Renal pelvis (tissue), 12 donors: ENCODE measurements at places on chromosomes 12 and 14. TPM values are rescaled to one million over a fixed set of nuclear protein-coding genes. Genes with fewer than 3 reads are reported as not detected.
A peak's percentile ranks its signal among the peaks of the same experiment; 100 is the strongest.

GRCh38 chr12:89244536-89244935 lies 107.8 kb downstream of the DUSP6 start:
- DNase-seq, result no peak

DNA sequence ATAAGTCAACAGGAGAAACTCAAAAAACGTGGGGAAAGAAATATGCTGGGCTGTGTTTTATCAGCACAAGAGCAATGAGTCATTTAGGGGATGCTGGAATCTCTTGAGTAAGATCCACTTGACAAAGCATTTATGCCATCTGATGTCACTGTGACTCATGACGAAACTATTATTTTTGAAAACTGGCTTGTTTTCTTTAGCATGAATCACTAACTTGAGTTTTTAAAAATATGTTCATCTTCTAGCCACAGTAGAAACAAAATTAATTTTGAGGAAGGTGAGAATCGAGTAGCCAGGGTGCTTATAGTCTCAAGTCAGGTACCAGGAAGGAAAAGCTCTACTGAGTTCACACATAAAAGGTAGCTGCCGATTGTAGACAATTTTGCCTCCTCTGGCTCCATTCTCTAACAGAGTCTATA lies 456.2 kb upstream of the MGAT4C start:
- DNase-seq, result no peak

DNA sequence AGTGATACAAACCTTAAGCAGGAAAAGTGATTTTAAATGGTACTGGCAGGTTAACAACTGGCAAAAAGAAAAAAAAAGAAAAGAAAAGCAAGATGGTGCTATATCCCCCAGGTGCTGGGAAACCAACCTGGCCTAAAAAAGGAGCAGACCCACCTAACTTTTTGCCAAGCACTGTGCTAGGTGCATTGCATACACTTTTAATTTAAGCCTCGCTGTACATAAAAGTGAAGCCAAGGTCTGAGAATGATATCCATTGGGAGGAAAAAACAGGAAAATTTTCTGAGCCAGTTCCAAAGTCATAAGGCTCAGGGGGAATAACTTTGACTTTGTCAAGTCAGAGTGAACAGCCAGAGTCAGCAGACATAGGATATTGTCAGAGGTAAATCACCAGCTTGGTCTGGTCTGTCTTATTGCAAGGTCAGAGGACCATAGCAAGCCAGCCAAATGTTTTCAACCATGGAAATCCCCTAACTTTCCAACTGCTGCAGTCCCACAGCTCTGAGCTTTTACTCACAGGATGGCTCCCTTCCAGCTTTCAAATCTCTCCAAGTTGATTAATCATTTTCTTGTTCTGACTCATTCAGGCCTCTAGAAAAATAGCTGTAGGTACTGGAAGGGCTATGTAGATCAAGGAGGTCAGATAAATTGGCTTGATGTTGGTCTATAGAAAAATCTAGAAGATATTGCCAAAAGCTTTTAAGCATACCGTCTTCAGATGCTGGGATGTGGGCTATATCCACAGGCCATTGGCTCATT lies 412.9 kb downstream of the RAD51B start:
- peak; percentile 93 for DNase-seq

DNA sequence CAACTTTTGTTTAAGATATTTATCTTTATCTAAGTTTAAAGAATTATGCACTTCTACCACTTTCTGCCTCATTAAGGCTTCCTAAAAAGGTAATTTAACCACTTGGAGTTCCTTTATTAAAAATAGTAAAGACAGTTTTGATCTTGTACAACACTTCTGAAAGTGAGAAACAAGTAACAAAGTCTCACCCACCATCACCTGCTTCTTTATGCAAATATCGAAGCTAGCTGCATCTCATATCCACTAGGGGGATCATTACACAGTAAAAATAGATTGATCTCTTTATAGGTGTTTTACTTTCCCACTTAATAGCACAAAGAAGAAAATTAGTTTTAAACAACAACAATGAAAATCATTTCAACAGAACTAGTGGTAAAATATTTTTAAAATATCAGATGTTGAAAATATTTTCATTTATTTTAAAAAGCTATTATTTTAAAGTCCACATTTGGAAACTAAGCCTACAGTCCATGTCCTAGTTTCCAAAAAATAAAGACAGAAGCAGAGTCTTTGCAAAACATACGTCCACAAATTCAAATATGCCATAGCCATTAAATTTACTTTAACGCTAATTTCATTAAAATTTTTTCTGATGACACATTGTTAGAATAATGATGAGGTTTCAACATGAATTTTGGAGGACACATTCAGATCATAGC lies 160.0 kb upstream of the SOX5 start:
- DNase-seq, result no peak

DNA sequence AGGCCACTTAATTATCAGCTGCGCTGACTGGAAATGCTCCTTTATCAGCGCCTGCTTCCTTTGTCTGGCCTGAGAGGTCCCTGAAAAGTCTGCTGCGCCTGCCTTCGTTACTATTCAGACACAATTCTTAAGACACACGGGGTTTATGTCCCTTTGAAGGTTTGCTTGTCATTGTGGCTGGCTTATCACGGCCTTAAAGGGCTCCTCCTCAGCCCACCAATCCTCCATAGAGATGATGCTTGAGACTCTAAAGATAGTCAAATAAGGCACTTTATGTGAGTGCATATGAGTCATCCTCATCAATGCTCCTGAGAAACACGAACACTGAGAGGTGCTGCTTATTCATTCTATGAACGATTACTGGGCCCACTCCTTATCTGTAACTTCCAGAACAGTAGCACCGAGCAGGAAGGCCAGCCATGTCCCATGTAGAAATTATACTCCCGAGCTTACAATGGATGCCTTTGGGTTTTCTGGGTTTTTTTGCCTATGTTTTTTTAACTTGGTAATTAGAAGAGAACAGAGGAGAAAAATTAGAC lies 1268.2 kb upstream of the TMEM132C start:
- DNase-seq, result no peak

GRCh38 chr12:115507951-115508722 lies 769.4 kb downstream of the MED13L start:
- no peak for DNase-seq

DNA sequence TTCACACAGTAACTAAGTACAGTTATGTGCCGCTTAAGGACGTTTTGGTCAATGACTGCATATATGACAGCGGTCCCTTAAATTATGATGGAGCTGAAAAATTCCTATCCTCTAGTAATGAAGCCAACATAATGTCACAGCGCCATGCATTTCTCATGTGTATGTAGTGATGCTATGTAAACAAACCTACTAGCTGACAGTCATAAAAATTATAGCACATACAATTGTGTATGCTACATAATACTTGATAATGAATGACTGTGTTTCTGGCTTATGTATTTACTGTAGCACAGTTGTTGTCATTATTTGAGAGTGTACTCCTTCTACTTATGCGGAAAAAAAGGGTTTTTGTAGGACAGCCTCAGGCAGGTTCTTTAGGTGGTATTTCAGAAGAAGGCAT lies 99.7 kb downstream of the DACT1 start:
- DNase-seq, result no peak

DNA sequence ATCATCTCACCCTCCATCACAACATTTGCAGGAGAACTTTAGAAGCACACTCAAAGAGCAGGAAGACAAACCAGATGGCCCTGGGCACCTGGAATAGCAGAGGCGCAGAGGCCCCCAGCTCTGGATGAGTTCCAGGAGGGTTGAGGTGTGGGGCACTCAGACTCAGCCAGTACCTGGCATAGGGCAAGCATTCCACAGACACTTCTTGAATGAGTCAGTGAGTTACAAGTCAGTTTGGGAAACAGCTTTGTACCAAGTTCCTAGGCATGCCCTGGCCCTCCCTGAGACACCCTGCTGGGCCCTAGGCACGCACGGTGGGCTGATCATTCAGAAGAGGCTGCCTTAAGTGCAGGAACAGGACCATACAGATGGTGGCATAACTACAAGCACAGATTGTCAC lies 54.3 kb downstream of the MAP3K9 start:
- DNase-seq, result no peak

DNA sequence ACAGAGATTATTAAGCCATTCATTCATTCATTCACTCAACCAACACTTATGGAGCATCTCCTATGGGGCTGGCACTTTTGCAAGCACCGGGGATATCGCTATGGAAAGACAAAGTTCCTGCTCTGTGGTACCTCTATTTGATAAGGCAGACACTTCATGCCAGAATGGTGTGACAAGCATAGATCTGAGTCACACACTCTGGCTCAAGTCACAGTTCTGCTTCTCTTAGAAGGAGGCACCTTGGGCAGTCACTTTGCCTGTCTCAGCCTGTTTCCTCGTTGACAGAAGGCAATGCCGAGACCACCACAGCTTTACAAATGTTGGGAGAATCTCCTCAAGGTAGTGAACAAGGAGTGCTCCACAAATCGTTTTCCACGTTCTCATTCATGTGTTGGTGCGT lies 205.2 kb downstream of the SLC41A2 start:
- DNase-seq, result no peak

- no peak for DNase-seq
These were observed 196.6 kb downstream of the CALM1 start for GRCh38 chr14:90593254-90594040.

DNA sequence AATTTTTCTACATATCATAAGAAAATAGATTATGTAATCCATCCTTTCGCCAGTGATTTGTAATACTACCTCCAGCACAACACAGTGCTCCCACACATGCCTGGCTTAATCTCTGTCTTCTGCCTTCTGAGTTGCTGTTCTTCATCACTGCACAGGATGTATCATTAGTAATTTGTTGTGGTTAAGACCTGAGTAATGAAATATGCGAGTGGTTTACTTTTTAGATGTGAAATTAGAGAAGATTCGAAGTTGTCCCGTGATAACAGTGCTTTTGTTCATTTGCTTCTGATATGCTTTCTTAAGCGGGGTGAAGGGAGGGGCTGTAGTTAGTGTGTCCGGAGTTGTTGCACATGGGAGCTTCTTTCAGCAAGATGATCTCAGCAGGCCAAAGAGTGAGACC lies 18.1 kb downstream of the KRT85 start:
- DNase-seq, result no peak

- DNase-seq, result no peak
These were observed 7.8 kb downstream of the ACOT4 start for GRCh38 chr14:73599499-73599898.

DNA sequence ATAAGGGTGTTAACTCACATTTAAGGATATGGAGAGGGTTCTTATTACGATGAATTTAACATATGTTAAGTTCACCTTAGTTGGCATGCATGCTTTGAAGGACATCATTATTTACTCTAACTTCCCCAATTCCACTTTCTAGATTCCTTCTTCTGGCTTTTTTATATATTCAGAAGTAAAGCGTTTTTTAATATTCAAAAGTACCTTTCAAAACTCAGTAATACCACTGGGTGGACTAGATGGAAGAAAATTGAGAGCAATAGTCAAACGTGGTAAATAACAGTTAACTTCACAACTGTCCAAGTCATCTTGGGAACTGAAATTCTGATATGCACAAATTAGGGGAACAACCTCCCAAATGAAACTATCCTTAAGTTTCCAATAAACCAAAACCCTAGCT lies 9.1 kb downstream of the SINHCAF start:
- DNase-seq, result no peak

DNA sequence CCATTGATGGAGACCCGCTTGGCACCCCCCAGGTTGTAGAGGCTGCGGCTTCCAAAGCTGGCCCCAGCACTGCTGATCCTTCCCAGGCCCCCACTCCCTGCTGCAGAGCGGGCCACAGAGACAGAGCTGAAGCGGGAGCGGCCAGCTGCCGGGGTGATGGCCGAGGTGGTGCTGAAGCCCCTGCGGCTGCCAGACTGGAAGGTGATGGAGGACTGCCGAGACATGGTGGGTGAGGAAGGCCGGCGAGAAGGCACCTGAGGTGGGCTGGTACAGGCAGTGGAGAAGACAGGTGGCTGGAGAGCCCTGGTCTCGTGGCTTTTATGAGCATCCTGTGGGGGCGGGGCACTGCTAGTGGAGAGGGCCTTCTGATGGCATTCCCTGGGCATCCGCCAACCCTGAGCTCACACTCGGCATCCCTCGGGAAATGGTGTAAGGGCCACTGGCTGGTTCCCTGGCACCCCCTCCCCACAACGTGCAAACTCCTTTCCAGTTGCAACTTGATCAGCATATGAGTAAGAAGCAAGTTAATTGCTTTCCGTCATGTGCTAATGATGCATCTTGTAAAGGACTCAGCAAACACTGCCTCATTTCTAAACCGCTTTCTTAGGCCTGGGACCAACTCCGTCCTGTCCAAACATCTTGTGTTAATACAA lies at the start of gene KRT75:
KRT75 (minus strand) TSS at position 291 of the 653 bp plus-strand sequence; CDS start at position 224, 67 bp downstream.
- DNase-seq, result no peak

DNA sequence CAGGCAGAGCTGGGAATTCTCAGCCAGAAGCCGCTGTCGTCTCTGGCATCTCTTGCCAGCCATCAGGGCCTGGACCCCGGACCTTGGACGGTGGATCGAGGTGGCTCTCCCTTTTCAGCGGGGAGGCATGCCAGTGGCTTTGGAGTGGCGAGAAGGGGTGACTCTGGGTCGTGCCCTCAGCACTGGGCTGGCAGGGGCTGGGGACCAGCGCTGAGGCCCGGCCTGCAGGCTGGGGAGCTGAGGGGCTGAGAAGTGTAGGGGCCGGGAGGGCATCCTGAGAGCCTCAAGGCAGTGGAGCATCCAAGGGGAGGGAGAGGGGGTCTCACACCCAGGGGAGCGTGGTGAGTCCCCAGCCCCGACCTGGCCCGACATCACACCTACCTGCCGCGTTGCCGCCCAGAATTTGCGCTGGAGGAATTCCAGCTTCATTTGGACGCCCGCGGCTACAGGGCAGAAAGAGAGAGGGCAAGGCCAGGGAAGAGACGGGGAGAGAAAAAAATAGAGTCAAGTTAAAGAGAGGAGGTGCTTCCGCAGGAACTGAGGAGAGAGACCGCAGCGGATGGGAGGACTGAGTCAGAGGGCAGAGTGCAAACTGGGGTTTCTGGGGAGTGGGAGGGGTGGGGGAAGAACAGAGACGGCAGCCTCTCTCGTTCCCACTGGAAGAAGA lies 9.0 kb upstream of the LRTM2 start:
- DNase-seq, result no peak

GRCh38 chr14:32167907-32168306 lies 33.9 kb upstream of the RNU6-7 start:
- no peak for DNase-seq

Gene TMPRSS12
- polyA plus RNA-seq, result 0.10 TPM

Gene ATXN3
- 22.1 TPM for polyA plus RNA-seq

Gene ANGEL1
- polyA plus RNA-seq, result 36.3 TPM

Gene CCDC184
- polyA plus RNA-seq, result 0.29 TPM

Gene PAH
- 68.2 TPM for polyA plus RNA-seq

Gene STYK1
- 1.8 TPM for polyA plus RNA-seq

Gene NFATC4
- polyA plus RNA-seq, result 84.6 TPM

Gene PARP11
- 17.6 TPM for polyA plus RNA-seq

Gene TTC9
- 4.1 TPM for polyA plus RNA-seq

Gene HOXC13
- not detected for polyA plus RNA-seq
